ENCODE measurements at places on chromosomes 7 and 10. TPM values are rescaled to one million over a fixed set of nuclear protein-coding genes. Genes with fewer than 3 reads are reported as not detected.
A peak's percentile ranks its signal among the peaks of the same experiment; 100 is the strongest.

GRCh38 chr7:47953822-47954221 is 5.6 kb upstream of the PKD1L1 start:
- no peaks in the 10 kb centered on the region for H3K27me3 ChIP-seq
- peaks cover 31% of the 10 kb centered on the region for H3K36me3 ChIP-seq
- DNase-seq: peak; percentile 2
- H3K27ac ChIP-seq: no peak overlapping the region
- peaks cover 3% of the 10 kb centered on the region for H3K4me1 ChIP-seq

DNA sequence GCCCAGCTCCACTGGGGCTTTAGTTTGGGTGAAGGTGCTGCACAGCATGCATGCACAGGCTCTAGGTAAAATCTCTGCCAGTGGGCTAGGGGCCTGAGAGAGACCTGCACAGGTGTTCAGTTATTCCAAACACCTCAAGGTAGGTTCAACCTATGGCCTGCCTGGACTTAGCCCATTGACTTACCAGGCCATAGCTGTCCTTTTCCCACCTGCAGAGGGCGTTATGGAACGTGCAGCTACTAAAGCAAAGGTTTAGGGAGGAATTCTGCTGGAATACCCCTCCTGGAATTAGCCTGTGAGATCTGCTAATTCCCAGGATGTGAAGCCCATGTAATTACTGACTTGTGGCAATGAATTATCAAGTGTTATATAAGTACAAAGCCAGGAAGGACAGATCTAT is 3.6 kb downstream of the VWC2 start:
- no peaks in the 10 kb centered on the region for H3K36me3 ChIP-seq
- DNase-seq: peak; percentile 74
- H3K4me3 ChIP-seq: no peak overlapping the region
- H3K27ac ChIP-seq: no peak overlapping the region

The CCAR1 gene
- 113 TPM for total RNA-seq

DNA sequence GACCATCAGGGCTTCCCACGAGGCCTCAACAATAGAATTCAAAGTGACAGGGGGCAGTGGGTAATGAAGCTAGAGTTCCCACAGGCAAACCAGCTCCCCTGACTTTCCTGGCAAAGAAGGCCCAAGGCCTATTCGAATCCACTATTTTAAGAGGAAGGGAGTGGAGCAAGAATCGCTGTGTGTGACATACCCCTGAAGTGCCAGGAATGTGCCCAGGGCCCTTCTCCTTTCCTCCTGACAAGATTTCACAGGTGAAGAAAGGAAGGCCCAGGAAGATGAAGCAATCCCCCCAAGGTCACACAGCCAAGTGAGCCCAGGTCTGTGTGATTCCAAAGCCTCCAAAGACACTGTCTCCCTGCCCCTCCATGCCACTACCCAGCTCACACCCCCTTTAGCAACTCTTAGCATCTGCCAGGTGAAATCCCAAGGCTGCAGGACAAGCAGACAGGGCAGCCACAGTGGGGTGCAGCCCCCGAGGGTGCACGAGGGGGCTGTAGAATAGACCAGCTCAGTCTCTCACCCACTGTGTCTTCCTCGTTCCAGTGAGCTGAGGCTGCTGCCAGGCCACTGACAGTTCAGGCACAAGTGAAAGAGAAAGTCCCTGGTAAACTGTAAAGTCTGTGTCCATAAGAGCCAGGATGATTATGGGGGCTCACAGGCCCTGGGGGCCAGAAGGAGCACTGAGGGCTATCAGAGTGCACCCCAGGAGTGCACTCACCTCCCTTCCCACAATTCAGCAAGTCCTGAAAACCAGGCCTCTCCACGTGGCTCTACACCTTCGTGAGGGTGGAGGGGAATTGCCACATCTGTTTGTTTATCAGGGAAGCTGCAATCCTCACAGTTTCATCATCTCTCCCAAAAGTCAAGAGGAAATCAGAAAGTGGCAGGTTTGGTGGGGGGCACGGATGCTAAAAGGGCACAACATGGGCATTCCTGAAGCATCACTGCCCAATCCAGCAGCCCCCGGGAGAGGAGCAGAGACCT is 70.8 kb upstream of the ZMIZ1 start:
- H3K27ac ChIP-seq: no peak overlapping the region
- no peak for DNase-seq
- H3K36me3 ChIP-seq: no peaks in the 10 kb centered on the region
- no peaks in the 10 kb centered on the region for H3K27me3 ChIP-seq
- H3K4me1 ChIP-seq: no peaks in the 10 kb centered on the region

DNA sequence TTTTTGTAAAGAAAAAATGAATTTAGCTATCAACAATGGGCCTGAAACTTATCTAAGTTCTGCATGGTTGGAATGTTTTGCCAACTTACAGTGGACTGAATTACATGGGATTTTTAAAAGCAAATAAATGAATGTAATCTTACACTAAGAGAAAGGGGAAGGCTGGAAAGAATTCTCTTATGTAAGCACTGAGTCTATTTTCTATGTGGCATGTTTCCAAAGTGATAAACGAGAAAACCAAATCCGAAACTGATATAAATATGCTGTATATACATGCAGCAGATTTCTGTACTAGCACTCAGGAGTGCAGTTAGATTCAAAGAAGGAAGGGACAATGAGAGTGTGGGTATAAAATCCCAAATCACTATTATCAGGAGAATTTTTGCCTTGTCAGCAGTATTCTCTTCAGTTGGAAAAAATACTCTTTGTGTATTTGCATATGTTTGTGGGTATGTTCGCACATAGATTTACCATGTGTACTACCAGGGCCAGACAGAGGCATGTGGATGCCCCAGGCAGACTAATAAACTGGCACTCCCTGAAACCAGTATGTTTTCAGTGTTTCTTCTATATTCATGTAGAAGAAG is 334.3 kb upstream of the SEMA3D start:
- H3K36me3 ChIP-seq: no peaks in the 10 kb centered on the region
- no peak for DNase-seq
- H3K27me3 ChIP-seq: no peaks in the 10 kb centered on the region
- H3K4me1 ChIP-seq: no peaks in the 10 kb centered on the region

DNA sequence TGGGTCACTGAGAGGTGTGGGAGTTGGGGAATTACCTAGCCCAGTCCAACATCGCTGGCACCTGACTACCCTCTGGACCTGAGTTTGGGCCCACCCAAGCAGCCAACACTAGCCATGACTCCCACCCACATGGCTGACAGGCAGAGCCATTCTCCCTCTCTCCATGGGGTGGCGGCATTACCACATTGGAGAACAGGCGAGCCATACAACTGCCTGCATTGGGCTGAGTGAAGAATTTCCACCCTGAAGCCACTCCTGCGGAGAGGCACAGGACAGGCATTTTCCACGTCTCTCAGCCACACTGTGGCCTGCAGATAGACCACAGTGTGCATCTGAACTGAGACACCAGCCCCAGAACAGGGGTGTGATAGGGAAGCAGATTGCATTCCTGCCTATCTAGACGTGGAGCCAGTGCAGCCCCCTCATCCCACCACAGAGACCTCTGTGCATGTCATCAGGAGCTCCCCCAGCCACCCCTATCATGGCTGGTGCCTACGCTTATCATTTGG is 58.2 kb upstream of the ANTXRL start:
- no peaks in the 10 kb centered on the region for H3K36me3 ChIP-seq
- H3K4me3 ChIP-seq: no peak overlapping the region
- no peaks in the 10 kb centered on the region for H3K27me3 ChIP-seq

The PMPCB gene
- 84.9 TPM for total RNA-seq

The NFE2L3 gene
- 46.9 TPM for total RNA-seq

DNA sequence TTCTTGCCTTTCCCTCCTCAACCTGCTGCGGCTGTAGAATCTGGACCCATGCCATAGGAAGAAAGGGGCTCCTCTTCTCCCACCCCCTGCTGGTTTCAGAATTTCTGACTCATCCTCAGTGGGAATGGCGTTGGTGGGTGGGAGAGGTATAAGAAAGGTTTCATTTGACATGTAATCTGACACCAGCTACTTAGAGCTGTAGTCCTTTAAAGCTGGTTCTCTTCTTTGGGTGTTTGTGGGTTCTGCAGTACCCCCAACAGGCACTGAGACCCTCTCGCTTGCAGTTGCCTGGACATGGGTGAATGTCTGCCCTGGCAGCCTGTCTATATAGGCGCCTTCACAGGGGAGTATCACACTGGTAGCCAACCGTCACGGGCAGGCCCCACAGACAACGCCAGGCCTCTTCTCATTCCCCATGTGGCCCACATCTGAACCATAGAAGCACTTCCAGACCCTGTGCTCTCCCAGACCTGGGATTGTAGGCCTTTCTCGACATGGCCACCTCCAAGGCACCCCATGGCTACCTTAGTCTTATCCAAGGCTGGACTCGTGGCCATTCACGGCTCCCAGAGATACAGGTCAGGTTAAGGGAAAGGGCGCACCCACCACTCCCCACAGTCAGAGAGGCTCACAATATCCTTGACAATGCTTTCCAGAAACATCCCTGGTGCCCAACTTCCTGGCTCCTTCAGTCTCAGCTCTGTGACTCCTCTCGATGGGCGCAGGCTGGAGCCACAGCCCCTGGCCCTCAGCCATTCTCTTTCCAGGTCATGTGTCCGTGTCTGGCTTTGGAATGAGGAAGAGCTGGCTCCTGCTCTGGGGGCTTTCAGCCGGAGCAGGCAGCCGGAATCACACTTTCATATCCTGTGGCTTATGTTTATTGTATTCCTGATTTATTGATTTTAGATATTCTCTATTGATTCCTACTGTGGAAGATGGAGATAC is 17.5 kb downstream of the ZNF862 start:
- H3K27ac ChIP-seq: no peak overlapping the region
- peak; percentile 74 for DNase-seq
- H3K27me3 ChIP-seq: no peaks in the 10 kb centered on the region

The MYL7 gene
- 5.7 TPM for total RNA-seq

GRCh38 chr10:90352288-90352687 is 505.6 kb downstream of the HTR7 start:
- no peak overlapping the region for H3K27ac ChIP-seq
- no peaks in the 10 kb centered on the region for H3K27me3 ChIP-seq
- no peak overlapping the region for H3K4me3 ChIP-seq
- peak; percentile 34 for DNase-seq

Measured in H9 (cell line).